ENCODE measurements at places on chromosomes 16 and 17.

- DNase-seq = peak; percentile 83
These were observed 280.2 kb downstream of the SEC14L1 start for GRCh38 chr17:77420804-77421629.

DNA sequence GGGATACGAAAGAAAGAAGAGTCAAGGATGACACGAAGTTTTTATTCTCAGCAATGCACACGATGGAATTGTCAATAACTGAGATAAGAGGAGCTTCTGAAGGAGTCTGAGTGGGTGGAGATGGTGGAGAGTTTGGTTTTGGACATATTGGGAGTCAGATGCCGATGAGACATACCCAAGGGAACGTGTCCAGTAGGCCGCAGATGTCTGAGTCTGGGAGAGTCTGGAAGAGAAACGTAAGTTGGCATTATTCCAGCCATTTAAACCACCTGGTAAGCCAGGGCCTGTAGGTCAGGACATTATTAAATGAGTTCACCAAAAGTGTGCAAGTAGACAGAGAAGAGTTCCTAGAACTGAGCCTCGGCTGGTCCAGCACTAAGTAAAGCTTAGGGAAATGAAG, 478.3 kb upstream of the CDH5 start:
- DNase-seq = no peak

DNA sequence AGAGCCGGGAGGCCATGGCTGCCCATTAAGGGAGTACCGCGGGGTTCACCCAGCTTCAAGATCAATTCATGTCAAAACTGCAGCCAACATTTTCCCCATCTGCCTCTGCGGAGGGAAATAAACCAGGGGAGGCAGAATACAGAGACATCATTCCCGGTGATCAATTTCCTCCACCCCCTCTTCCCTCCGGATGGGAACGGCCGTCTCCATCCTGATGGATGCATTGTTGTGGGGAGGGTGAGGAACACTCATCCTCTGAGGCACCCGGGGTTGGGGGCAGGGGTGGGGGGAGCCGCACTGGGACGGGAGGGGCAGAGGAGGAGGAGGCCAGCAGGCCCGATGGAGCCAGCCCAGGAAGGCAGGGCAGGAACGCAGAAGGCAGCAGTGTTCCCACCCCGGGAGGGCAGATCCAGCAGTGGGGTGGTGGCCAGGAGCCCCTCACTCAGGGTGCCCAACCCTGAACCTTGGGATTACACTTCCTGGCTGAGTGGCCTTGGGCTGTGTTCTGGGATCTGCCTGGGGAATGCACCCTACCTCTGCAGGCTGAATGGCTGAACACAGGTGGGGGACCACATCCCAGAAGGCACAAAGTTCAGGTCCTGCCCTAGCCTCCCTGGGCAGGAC, 14.2 kb downstream of the CACNG5 start:
- DNase-seq = no peak

DNA sequence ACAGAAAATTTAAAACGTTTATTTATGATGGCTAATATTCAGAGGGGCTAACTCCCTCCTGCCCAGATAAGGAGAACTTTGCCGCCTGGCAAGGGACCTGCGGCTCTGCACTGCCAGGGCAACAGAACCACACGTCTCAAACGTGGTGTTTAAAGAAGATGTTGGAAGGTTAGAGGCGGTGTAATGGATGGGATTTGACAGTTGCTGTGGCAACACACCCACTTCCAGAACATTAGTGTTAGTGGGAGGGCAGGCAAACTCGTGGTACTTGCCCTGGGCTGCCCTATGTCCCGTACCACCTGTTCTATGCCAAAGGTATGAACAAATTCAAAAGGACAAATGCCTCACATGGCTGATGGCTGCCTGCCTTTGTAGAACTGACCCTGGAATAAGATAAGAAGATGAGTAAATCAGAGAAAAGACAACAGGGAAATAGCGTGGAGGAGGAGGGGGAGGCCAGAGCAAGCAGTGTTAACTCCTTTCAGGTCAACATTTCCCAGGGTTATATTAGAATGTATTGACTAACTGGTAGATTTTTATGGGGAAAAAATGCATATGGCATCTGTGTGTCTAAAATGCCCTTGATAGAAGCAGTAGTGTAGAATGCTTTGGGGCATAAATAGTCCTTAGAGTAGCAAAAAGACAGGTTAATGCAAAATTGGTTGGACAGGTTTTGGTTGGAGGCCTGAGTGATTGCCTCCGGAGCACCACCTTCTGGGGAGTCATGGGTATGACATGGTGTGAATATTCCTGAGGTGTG, 30.8 kb downstream of the HLF start:
- DNase-seq = peak; percentile 18

- DNase-seq = no peak
These were observed 31.3 kb downstream of the TVP23A start for GRCh38 chr16:10787304-10787703.

GRCh38 chr16:3752984-3753383, 35.7 kb upstream of the TRAP1 start:
- no peak for DNase-seq

GRCh38 chr17:47994724-47995123, 23.8 kb downstream of the CDK5RAP3 start:
- DNase-seq = no peak

- no peak for DNase-seq
These were observed 11.5 kb downstream of the CLUH start for GRCh38 chr17:2700030-2700490.

DNA sequence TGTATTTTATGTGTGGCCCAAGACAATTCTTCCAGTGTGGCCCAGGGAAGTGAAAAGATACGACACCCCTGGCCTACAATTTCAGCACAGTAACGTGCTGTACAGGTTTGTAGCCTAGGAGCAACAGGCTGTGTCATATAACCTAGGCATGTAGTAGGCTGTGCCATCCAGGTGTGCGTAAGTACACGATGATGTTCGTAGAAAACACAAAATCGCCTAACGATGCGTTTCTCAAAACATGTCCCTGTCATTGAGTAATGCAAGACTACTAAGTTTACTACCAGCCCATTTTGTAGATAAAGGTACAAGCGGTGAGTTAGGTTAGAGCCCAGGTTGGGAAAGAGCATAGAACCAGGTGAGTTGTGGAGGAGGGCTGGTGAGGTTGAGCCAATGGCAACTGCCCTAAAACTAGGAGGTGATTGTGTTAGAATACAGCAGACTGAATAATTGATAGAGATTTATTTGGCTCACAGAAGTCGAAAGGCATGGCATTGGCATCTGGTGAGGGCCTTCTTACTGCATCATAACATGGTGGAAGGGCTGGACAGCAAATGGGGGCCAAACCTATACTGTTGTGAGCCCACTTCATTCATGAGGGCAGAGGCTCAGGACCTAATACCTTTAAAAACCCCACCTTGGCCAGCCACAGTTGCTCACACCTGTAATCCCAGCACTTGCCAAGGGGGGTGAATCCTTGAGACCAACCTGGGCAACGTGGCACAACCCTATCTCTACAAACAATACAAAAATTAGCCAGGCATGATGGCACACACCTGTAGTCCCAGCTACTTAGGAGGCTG, 4.2 kb downstream of the EIF1 start:
- DNase-seq = no peak

- no peak for DNase-seq
These were observed 18.4 kb downstream of the SOX9 start for GRCh38 chr17:72139212-72139611.

- no peak for DNase-seq
These were observed 74.2 kb upstream of the NLK start for GRCh38 chr17:27968206-27968732.

DNA sequence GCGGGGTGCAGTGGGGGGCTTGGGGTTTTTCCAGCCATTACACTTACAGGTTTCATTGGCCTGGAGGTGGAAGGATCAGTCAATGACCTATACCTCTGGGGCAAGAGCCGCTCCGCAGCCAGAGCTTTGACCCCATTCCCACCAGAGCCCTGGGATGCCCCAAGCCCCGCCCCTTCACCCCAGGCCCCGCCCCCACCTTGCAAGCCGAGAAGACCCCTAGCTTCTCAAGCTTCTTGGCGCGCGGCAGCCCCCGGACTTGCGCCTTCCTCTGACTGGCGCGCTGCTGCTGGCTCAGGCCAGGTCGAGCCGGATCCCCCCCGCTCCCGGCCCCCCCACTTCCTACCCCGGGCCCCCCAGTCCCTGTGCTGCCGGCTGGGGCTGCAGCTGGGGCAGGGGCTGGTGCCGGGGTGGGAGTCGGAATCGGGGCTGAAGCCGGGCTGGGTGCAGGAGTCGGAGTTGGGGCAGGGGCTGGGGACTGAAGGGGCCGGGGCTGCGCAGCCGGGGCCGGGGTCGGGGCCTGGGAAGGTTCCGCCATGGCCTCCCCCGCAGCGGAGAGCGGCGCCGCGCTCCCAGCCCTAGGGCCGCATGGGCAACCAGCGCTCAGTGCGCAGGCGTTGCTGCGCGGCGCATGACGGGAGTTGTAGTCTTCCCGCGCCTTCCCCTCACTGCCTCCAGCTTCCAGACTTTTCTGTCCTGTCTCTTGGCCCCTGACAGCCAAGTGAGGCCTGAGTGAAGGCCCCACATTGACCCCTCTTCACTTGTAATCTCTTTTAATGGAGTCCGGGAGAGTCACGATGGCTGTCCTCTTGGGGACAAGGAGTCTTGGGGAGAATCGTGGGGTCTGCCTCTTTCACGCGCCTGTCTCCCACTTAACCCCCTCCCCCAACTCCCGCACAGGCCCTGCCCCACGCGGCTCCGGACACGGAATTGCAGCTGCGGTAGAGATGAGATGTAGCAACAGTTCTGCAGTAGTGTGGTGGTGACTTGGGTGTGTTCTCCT, at the start of gene KAT2A:
KAT2A (minus strand) TSS at position 598 of the 1,000 bp plus-strand sequence; CDS start at position 535, 63 bp downstream.
- peak; percentile 70 for DNase-seq

GRCh38 chr16:58647107-58647506, 17.5 kb upstream of the CNOT1 start:
- no peak for DNase-seq

DNA sequence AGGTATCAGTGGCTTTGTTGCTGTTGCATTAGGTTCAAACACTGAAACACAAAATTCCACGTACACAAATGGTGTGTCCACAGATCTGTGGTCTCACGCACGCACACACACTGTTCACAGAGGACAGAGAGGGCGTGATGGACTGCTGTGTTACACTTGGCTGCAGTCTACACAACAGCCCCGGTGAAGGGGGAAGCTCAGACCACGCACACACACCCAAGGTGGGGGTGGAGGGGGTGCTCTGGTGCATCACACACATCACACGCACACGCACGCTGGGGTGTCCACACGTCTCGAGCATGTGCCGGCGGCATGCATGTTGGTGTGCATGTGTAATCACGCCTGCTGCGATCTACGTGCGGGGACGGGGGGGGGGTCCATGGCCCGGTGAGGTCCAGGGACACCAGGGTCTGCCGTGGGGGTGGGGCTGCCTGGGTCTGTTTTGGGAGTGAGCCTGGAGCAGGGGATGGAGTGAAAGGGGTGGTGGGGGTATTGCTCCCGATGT, 7.3 kb downstream of the HSD3B7 start:
- DNase-seq = no peak

DNA sequence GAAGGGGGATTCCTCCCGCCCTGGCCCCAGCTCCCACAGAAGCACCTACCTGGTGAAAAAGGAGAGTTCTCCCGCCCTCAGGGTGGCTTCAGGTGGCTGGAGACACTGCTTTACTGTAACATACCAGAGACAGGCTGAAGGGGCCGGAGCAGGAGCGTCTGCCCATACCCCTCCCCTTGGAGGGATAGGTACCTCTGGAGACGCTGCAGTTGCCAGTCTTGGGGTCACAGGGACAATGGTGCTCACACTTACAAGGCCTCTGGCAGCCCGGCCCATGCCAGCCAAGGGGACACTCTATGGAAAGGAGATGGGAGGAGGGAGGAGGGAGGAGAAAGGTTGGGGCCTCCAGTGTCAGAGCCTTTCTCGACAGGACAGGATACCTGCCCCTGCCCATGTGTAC, 6.6 kb downstream of the NAGPA start:
- DNase-seq = no peak

GRCh38 chr16:83338941-83339340, 468.8 kb upstream of the HSBP1 start:
- peak; percentile 2 for DNase-seq

GRCh38 chr17:3738562-3739295, 15.0 kb downstream of the HASPIN start:
- DNase-seq = peak; percentile 9

GRCh38 chr17:28950017-28950751, 1.1 kb downstream of the PHF12 start:
- DNase-seq = peak; percentile 29

GRCh38 chr17:61750656-61751055, 112.7 kb downstream of the BRIP1 start:
- no peak for DNase-seq

DNA sequence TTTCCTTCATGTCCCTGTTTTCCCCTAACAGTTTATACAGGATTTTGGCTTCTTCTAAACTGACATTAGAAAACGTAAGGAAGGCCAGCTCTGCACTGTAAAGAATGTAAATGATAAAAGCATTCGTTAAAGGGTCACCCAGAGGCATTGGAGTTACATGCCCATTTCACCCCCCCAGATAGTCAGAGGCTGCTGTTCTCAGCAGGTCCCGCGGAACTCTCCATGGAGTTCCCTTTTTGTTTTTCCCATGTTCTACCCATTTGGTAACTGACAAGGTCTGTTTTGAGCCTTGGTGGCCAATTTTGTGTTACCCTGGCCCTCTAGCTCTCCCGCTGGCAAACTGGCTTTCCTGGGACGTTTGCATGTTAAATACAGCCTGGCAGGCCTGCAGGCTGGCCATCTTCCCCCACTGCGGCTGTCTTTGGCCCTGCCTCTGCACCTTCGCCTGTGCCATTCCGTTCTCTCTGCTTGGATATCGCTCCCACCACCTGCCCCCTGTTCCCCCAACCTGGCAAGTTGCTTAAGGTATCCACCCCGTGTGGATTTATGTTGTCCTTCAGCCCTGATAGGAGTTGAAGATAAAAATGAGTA, 49.7 kb downstream of the EPN2 start:
- no peak for DNase-seq

- DNase-seq = no peak
These were observed 498 bp downstream of the SMYD4 start for GRCh38 chr17:1829216-1829591.

- peak; percentile 62 for DNase-seq
These were observed 772 bp upstream of the SAMD14 start for GRCh38 chr17:50130559-50131305.

DNA sequence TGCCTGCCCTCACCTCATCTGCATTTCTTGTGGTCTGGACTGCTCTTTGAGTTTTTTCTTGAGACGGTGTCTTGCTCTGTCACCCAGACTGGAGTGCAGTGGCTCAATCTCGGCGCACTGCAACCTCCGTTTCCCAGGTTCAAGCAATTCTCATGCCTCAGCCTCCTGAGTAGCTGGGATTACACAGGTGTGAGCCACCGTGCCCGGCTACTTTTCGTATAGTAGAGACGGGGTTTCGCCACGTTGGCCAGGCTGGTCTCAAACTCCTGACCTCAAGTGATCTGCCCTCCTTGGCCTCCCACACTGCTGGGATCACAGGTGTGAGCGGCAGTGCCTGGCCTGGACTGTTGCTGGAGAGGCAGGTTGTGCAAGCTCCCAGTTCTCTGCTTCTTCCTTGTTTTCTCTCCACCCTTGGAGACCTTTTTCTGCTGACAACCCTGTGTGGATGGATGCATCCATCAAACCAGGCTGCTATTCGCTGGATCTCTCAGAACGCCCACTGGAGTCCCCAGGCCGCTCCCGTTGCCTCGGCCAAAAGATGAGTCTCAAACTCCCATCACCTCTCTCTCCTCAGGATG, 22.7 kb upstream of the DBNDD1 start:
- no peak for DNase-seq

All from NCI-H2029 (cell line).